ENCODE measurements at places on chromosomes 5 and 9.
A peak's percentile ranks its signal among the peaks of the same experiment; 100 is the strongest.

GRCh38 chr9:69877852-69878514 lies 57.4 kb downstream of the CFAP95 start:
- DNase-seq: no peak

DNA sequence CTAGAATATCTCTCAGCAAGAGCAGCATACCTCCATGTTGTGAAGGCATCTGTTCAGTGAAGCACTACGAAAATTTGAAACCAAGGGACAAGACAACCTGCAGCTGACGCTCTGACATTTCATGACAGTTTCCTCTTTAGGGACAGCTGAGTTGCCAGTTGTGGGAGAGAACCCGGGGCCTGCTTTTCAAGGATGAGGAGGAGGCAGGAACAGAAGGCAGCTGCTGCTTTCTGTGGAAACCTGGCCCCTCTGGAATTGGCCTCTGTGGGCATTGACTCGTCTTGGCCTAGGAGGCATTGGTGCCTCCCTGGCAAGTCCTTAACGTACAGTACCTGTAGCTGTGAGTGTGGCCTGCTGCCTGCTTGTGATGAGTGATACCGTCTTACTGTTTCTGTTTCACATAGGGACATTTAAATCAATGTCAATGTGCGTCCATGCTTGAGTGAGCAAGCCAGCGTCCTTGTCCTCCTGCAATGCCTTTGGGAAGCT lies 21.6 kb downstream of the SLC46A2 start:
- no peak for DNase-seq

DNA sequence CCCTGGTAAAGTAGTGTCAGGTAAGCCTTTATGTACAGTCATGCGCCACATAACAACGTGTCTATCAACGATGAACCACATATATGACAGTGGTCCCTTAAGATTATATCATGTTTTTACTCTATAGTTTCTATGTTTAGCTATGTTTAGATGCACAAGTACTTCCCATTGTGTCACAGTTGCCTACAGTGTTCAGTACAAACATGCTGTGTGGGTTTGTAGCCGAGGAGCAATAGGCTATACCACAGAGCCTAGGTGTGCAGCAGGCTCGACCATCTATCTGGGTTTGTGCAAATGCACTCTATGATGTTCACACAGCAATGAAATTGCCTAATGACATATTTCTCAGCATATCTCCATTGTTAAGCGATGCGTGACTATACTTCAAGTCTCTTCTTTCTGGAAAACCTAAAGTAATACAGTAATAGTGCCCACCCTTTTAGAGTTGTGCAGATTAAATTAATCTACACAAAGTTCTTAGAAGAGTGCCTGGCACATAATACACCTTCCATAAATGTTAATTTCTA lies 295.9 kb downstream of the ARHGAP26 start:
- DNase-seq: no peak

- DNase-seq: no peak
Observed at GRCh38 chr9:137731216-137731946, 112.6 kb downstream of the EHMT1 start.

DNA sequence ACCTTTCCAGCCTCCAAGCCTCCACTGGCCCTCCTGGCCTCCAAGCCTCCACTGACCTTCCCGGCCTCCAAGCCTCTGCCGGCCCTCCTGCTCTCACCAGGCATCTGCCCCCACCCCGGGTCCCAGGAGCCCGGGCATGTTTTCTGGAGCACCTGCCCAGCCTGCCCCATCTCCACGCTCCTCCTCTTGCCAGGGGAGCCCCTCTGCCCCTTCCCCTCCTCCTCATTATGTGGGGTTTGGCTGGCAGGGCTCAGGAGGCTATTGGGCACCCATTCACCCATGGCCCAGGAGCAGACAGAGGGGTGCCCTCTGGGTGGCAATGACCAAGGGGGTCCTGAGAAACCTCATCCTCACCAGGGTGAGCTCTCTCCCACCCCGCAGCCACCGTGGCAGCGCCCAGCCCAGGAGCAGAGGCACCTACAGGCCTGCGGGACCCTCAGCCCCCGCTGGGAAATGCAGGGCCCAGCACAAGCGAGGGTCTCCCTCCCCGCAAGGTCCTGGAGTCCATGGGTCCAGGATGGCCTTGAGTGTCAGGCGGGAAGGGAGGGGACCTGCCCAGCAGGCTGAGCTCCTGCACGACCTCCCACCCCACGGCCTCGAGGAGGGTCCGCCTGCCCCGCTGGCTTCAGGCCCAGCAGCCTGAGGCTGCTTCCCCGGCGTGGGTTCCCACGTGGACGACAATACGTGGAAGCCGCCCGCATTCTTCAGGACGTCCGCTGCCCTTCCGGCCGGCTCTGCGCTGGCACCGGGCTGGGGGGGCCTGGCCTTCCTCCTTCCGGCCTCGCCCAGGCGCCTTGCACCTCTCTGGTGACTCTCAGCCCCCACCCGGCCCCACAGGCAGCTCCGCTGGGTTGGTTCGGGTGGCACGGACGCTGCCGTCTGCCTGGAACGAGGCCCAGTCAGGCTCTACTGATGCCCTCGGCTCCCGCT lies 51.4 kb upstream of the NRARP start:
- DNase-seq: no peak

- peak; percentile 43 for DNase-seq
Observed at GRCh38 chr9:31542384-31543055, 841.9 kb upstream of the ACO1 start.

GRCh38 chr9:121441165-121441564 lies 58.5 kb downstream of the GGTA1 start:
- no peak for DNase-seq

- no peak for DNase-seq
Observed at GRCh38 chr5:33209252-33209651, 231.5 kb upstream of the TARS1 start.

GRCh38 chr5:52771343-52772039 lies 16.2 kb upstream of the ITGA1 start:
- DNase-seq: no peak

GRCh38 chr5:17763301-17763700 lies 129.0 kb downstream of the TAF11L14 start:
- DNase-seq: no peak

DNA sequence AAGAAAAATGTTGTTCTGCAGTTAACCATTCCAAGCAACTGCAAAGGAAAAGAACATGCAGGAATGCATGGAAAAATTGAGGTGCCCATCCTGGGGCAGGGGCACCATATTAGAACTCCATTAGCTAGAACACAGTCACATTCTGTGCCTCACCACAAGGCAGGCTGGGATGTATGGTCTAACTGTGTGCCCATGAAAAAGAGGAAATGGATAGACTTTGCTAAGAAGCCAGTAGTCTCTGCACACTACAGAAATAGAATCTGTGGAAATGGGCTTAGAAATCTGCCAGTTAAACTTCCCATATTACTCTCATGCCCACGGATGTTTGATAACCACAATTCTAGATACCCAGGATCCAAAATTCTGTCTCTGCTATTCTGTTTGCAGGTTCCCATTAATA lies 423.8 kb upstream of the SMARCA2 start:
- no peak for DNase-seq

DNA sequence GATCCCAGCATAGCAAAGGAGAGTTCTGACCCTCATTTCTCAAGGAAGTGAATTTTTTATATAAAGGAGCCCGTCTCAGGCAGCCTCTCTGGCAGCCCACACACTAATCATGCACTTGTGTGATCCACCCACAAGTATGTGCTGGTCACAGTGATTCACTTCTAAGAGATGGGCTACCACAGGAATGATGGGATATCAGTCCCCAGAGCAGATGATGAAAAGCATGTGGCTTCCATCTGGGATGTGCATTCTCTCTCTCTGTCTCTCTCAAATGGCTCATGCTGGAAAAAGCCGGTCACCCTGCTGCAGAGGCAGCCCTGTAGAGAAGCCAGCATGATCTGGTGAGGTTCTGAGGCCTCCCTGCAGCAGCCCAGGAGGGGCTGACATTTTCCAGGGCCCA lies 74.2 kb upstream of the ADCY2 start:
- no peak for DNase-seq

DNA sequence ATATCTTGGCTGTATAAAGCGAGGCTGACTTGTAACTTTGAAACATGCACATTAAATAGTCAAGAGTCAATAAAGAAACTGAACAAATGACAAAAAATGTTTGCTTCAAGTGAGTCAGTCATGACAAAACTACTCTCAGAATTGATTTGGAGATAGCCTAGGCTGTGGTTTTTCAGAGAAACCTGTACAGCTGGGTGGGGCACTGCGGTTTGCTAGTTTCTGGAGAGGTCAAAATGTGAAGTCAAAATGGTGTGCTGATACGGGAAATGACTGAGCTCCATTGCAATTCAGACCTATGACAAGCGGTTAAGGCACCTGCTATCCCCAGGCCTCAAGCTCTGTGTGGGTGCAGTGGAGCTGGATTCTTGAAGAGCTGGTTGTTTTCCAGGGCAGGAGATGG lies 10.3 kb upstream of the CD180 start:
- DNase-seq: no peak

Measured in NCI-H446 treated with DMSO at 0.1 percent for 48 hours (cell line).